Stimulated activated CD4-positive, alpha-beta T cell treated with anti-CD3 and anti-CD28 coated beads, Interleukin-15, amount 100 ng/mL, for 1 hour (primary cell): ENCODE measurements at places on chromosomes 1 and 21.

DNA sequence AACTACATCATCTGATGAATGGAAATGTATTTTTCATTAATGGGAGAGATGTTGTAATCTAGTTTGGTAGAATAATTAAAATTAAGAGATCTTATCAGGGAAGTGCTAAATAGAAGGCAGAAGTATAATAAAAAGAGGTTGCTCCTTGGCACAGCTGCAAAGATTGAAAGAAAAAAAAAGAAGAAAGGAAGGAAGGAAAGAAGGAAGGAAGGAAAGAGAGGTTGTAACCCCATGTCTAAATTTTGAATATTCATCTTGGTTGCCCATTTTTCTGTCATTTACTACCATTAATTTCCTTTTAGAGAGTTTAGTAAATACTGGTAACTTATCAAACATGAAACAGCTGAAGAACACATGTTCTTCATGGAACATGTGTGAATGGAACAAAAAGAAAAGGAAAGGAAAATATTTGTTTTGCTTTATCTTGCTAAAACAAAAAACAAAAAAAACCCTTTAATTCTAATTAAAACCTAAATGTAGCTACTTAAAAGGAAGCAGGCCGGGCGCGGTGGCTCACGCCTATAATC lies 10.5 kb upstream of the MDM4 start:
- no peak for DNase-seq

- DNase-seq: no peak
Measured at GRCh38 chr1:37465593-37466517, 8.5 kb upstream of the ZC3H12A start.

- no peak for DNase-seq
Measured at GRCh38 chr1:111635324-111636009, 15.9 kb downstream of the RAP1A start.

DNA sequence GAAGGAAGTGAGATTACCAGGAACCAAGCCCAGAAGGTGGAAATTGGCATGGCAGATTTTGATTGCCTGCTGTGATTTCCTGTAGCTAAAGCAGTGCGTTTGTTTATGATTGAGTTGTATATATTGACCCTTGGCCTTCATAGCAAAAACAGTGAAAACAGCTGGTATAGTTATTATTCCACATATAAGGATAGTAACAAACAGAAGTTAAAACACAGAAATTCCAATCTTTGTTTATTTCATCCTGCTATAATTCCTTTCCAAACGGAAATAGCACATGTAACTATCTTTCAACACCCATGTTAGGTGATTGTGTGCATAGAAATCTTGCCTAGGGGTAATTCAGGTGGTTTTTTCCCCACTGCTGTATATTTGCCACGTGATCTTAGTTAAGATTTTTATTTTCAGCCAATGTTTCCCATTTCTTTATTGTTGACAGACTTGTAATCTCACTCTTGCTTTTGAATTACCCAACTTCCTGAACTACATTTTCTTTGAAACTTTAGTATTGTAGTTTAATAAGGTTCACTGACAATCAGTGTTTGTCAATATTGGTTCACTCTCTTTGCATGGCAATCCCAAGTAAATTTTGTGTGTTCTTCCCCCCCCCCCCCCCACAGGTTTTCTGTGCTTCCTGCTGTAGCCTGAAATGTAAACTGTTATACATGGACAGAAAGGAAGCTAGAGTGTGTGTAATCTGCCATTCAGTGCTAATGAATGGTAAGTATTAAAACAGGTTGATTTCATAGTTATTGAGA lies 102.7 kb downstream of the CC2D1B start:
- no peak for DNase-seq

DNA sequence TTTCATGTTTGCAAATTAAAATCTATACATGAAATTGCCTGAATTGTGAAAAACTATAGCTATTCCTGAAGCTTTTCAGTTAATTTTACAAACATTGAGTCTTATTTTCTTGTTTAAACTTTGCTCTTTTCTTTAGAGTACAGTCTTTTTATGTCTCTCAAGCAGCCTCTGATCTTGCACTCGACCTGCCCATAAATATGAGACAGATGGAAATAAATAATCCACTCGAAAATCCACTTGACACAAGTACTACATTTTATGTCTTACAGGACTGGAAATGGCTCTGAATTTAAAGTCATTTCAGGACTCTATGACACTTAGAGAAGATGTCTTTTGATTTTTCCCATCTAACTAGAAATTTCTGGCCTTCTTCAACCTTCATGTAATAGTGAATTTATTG lies 283.8 kb downstream of the USP25 start:
- no peak for DNase-seq

DNA sequence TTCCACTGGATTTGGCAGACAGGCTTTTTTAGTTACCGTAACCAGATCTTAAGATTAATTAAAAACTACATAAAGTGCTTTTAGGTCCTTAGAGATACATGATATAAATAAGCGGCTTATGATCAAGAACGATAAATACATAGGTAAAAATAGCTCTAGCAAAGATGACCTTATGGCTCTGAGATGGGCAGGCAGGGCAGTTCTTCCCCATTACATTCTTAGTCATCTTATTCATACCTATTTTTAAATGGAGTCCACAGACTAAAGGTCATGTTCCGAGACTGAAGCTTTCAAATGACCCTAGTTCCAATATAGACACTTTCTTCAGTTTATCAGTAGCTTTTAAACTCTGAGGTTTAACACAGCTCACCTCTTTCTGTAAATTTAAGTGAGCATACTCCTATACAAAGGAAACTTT lies 4.3 kb downstream of the MCL1 start:
- no peak for DNase-seq

- no peak for DNase-seq
Measured at GRCh38 chr1:239126884-239127283, 259.5 kb upstream of the CHRM3 start.

DNA sequence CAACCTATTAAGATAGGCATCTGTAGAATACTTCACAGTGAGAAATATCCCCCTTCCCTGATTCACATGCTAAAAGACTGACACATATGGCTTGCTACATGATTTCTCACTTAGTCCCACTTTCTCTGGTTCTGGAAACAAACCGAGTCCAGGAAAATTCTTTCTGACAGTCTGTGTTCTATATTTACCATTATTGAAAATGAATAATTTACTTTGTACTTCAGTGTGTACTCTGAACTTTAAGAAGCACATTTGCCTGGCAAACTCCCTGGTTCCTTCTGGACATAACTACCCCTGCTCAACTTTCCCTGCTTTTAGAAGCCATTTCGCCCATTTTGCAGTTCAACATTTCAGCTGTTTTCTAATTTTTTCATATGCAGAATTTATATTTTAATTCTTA lies 53.6 kb downstream of the APCS start:
- DNase-seq: no peak

DNA sequence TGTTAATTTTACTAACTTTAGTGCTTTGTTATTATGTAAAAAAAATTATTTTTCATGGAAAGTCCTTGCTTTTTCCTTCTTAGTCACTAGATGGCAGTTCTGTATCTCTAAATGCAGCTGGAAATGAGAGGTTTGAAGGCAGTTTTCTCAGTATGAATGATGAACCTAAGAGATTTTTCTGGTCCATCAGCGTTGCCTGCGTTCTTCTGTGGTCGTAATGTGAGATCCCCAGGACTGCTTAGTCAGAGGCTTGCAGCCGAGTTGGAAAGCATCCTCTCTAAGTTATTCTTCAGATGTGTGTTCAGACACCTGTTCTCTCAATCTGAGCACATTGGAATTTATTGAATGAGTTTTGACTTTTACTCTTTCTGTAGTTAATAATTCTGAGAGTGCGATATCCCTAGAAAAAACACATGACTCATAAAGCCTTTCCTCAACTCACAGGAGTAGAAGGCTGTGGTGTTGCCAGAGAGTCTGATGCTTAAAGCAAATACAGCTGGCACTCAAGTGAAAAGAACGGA lies 99.3 kb downstream of the FMN2 start:
- DNase-seq: no peak

DNA sequence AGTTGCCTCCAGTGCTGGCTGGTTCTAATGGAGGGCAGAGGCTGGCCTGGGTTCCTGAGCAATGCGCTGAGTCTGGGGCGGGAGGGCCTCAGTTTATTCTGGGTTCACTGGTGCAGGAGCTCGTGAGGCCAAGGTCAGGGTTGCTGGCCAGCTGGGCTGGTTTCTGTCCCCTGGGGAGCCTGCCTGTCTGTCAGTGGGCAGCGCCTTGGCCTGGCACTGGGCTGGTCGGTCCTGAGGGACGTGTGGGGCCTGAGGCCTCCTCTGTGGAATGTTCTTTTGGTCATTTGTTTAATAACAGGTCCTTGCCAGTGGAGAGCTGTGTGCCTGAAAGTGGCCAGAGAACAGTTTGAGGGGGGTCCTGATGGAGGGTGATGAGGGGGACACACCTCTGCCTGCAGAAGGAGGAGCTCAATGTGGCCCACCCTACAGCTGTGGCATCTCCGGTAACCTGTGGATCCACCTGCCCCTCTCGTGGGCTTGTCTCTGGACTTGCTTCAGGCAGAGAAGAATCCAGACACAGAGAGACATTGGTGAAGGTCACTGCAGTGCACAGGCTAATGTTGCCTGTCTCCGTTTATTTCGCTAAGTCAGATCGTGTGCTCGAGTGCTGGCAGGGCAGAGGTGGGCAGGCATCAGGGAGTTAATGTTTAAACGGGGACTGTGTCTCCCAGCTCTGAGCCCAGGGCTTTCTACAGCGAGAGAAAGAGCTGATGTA lies 34.6 kb downstream of the COQ8A start:
- no peak for DNase-seq

DNA sequence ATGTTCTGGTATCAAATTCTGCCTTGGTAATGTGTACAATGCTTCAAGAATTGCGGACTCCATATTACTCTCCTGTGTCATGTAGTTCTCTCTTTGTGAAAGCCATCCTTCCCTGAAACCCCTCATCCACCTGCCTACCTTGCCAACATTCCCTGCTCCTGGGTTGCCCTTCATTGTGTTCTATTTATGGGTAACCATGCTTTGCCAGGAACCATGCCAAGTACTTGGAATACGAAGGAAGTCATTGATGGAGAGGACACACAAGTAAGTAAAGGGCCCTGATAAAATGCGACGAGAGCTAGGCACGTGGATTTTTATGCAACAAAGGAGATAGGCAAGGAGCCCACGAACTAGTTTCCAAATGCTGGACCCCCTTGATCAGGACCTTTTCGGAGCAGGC lies 300.8 kb downstream of the DISC1 start:
- DNase-seq: no peak

DNA sequence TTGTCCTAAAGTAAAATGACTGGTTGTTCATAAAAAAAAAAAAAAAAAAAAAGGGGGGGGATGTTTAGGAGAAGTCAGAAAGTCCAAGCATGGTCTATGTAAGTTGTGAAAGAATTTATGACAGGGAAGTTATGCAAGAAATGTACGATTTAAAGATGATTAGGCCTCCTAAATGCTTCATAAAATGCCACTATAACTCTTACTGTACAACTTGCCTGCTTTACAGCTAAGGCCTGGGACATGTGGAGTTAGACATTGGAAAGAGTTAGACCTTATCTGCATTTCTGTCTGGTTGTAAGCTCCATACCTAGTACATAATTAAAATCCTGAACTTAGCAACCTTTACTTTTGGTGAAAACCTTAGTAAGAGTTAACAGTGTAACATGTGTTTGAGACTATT lies 150.0 kb downstream of the TPR start:
- DNase-seq: no peak

DNA sequence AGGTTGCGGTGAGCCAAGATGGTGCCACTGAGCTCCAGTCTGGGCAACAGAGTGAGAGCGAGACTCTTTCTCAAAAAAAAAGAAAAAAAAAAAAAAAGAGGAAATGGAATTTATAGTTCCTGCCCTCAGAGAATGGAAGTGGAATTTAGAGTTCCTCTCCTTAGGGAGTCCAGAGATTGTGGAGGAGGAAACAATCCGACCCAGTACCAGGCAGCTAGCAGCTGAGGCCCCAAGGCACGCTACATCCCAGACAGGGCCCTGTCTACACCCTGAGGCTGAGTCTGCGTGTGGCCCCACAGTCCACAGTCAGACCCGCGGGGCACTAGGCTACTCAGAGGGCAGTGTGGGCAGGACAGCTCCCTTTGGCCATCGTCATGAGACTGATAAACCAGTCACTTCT lies 1.9 kb upstream of the MFN2 start:
- DNase-seq: no peak

DNA sequence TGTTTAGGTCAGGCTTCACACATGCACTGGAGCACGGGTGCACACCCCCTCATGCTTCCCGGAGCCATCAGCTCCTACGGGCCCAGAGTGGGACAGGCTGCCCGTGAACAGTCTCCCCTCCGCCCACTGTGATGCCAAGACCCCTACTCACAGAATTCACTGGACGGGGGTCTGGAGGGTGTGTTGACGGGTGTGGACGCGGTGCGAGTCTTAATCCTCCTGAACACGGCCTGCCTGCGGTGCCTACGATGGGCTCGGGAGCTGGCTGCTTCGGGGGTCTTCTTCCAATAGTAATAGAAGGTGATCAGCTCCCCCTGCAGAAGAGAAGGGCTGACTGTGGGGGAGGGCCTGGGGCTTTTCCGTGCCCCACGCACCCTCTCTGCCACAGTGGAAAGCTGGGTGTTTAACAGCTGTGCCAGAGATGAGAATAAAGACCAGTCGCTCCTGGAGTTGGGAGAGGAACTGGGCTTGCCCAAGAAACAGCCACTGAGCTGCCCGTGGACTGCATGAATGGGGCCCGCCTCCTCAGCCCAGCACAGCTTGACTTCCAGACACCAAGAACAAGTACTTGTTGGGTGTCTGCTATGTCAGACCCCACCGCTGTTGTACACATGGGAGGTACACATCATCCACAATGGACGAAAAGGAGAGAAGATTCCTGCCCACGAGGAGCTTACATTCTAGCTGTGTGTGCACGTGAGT lies 47.9 kb downstream of the SLC45A1 start:
- no peak for DNase-seq

- no peak for DNase-seq
Measured at GRCh38 chr21:31003471-31003870, 34.8 kb downstream of the KRTAP19-8 start.

DNA sequence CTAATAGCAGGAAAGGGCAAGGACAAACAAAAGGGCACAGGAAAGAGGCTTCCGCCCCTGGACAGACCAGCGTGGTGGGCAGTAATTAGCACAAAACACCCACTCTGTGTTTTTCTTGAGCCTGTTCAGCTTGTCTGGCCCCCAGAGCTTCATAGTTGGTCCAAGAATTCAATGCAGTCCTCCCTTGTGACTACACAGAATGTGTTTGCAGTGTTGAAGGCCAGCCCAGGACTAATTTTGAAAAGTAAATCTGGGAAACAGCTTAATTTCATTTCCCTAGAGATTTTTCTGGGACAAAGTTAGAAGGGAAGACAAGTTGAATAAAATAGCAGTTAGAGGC lies 49.2 kb upstream of the LMO4 start:
- no peak for DNase-seq

DNA sequence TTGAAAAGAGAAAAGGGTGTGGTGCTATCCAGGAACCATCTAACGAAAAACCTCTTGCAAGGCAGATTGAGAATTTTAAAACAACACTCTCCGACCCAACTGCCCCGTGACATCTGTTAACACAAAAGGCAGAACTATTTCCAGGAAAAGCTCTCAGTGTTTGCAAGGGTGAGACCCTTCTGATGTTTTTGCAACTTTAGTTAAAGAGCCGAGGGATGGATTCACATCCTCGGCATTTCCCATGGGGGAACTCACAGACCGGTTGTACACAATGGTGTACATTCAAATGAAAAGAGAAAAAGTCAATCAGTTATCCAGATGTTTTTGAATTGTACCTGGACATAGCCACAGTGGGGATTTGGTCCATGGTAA lies 120.0 kb downstream of the NGF start:
- no peak for DNase-seq

GRCh38 chr1:150528196-150528595 lies 12.6 kb downstream of the FALEC start:
- no peak for DNase-seq
